ENCODE measurements at places on chromosomes 13 and 19. TPM values are rescaled to one million over a fixed set of nuclear protein-coding genes. Genes with fewer than 3 reads are reported as not detected.

The NPAS1 gene
- total RNA-seq, result 0.65 TPM

DNA sequence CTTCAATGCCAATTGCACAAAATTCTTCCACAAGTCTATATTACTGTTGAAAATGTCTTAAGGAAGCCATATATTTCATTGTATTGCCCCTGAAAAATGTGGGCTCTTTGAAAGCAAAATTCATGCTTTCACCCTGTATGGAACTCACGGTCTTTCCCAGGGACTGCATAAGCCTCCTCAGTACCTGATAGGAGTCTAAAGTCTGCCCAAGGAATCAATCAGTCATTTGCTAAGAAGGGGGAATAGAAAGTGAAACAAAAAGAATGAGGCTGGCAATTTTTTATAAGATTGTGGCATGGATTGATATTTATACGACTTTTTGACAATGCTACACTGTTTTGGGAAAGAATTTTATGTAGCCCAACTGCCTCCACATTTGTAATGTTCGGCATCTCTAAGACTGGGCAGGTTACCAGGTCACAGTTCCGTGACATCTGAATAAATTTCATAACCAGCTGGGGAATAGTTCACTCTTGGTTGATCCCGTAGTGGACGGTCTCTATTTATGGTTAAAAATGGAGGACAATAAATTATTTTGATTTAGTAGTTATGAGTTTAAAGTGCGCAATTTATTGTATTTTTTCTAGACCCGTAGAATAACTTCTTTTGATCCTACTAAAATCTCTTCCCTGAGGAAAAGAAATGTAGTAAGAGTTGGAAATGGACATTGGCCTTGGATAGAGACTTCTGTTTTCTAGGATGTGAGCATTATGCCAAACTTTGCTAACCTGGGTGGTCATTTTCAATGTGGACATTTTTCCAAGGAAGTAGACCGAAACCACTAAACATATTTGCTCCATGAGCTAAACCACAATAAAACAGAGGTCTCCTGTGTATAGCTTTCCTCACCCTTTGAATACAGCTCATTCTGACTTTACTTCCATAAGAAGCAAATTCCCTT is 1585.4 kb downstream of the EFNB2 start:
- DNase-seq, result no peak

- DNase-seq, result no peak
These were observed 1006.5 kb downstream of the DIAPH3 start for GRCh38 chr13:59157181-59157580.

The ZGLP1 gene
- total RNA-seq, result 3.7 TPM

DNA sequence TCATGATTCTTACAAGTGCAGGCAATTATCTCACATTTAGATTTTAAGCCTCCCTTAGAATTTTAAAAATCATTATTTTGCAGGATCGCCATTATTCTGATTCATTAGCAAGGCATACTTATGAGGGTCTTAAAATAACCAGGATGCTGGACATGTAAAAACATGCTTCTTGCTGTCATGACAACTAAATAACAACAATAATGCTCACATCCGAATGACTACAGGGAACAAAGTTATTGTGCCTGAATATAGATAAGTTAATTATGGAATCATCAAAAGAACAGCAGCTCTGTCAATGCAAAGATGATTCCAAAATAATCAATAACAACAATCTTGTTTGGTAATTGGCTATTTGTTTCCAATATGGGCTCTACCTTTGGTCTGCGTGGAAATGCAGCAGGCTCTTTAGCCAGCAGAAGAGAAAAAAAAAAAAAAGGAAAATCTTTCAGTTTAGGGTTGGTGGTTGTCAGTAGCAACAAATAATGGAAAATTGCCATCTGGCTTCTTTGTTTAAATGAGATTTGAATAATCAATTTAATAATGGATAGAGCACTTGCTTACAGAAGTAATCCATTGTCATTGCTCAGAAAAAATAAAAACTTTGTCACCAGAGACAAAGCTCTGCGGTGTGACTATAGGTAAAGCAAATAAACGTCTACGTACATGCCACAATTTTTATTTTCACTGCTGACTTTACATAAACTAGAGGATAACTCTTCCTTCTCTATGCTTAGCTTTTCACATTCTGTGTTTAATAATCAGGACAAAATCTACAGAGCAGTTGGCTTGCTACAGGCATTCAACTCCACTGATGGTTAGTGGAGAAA is 468.9 kb upstream of the TSHZ3 start:
- no peak for DNase-seq

The GPC5 gene
- total RNA-seq, result 0.13 TPM

DNA sequence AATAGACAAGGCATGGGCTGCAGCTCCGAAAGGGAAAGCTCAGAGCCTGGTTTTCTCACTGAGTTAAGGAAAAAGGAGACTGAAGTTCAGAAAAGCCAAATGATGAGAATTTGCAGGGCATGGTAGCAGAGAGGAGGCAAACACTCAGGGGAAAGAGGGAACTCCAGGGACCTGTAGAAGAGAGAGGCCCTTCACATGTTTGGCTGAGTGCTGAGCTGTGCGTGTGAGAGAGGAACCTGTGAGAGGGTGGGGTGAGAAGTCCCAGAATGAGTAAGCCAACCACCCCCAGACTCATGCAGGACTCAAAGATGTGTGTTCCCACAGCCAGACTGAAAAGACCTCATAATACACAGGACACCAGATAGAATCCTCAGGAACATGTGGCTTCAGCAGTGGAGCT is 2.8 kb upstream of the CRYL1 start:
- peak; percentile 31 for DNase-seq

- DNase-seq, result no peak
These were observed 2.4 kb upstream of the CYTH2 start for GRCh38 chr19:48466561-48467325.

GRCh38 chr19:4376991-4377781 is 23.2 kb downstream of the SH3GL1 start:
- DNase-seq, result no peak

DNA sequence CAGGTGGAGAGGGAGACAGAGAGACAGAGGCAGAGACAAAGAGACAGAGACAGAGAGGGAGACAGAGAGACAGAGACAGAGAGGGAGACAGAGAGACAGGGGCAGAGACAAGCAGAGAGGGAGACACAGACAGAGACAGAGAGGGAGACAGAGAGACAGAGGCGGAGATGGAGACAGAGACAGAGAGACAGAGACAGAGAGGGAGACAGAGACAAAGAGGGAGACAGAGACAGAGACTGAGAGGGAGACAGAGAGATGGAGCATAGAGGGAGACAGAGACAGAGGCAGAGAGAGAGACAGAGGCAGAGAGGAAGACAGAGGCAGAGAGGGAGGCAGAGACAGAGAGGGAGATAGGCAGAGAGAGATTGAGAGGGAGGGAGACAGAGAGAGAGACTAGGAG is 29.3 kb downstream of the SBNO2 start:
- no peak for DNase-seq

The RETN gene
- not detected for total RNA-seq

The LRRC8E gene
- not detected for total RNA-seq

DNA sequence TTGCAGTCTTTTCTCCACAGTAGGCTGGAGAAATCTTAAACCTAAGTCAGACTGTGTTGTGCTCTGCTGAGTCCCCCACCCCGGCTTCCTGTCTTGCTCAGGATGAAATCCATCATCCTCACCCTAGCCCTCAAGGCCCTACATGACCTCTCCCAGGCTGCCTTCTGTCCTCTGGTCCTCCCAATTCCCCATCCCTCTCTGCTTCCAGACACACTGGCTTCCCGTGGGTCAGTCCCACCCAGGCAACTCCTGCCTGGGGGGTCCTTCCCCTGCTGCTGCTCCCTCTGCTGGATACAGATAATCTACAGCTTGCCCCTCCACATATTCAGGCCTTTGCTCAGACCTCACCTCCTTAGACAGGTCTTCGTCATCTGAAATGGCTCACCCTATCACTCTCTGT is 18.4 kb upstream of the CBY2 start:
- DNase-seq, result no peak
